Stimulated activated CD4-positive, alpha-beta T cell treated with anti-CD3 and anti-CD28 coated beads, Interleukin-15, amount 100 ng/mL, for 48 hours (primary cell): ENCODE measurements at places on chromosomes 4 and X.

- no peak for DNase-seq
Measured at GRCh38 chr4:88937081-88937480, 119.9 kb downstream of the FAM13A start.

DNA sequence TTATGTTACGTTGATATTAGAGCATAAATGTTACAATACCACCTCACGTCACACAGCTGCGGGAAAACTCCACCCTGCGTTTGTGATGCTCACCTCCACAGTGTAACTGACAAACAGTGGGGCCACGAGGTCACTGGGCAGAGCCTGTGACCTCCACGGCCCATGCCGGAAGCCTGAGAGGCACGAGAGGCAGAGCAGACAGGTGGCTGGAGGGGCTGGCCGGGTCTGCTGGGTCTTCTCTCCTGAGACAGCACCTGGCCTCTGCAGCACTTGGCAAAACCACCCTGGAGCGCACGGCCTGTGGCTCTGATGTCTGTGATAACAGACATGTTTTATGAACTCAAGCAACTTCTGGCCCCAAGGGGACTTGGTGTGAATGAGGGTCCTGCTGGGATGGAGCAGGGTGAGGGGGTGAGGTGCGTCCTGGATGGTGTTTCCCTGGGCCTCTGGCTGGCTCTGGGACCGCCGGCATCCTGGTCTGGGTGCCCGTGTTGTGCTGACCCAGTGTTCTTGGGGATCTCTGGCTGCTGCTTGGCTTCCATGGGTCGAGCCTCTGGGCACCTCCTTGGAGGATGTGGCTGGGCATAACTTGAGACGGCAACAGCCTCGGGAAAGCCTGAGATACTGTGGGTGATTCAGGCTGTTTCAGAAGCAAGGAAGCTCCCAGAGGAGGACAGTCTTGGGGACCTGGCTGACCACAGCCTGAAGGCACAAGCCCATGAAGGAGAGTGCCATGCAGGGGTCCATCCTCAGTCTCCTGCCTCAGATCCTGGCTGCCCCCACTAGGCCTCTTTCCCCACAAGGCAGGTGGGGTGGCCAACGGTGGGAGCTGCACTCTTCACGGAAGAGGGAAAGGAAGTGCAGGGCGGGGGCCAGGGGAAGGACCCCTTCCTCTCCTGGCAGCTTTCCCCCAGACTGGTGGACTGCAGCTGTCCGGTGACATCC is 19.7 kb downstream of the RNF212 start:
- DNase-seq: no peak

DNA sequence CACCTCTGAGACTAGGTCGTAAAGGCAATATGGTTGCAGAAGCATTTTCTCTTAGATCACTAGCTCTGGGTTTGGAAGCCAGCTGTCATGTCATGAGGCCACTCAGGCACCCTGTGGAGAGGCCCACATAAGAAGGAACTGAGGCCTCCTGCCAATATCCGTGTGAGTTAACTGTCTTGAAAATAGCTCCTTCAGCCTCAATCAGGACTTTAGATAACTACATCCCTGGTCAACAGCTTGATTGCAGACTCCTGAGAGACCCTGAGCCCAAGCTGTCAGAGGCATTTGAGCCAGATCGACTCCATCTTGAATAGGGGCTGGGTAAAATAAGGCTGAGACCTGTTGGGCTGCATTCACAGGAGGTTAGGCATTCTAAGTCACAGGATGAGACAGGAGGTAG is 15.1 kb upstream of the REPS2 start:
- no peak for DNase-seq

GRCh38 chr4:2768921-2769336 is 12.8 kb upstream of the TNIP2 start:
- DNase-seq: no peak
